ENCODE measurements at places on chromosomes 7 and 10.

- DNase-seq: no peak
Observed at GRCh38 chr7:131046246-131046645, 281.4 kb upstream of the MKLN1 start.

- DNase-seq: no peak
Observed at GRCh38 chr10:23445591-23445990, 6.7 kb downstream of the OTUD1 start.

GRCh38 chr7:143480501-143480900 lies 2.8 kb downstream of the TAS2R41 start:
- no peak for DNase-seq

DNA sequence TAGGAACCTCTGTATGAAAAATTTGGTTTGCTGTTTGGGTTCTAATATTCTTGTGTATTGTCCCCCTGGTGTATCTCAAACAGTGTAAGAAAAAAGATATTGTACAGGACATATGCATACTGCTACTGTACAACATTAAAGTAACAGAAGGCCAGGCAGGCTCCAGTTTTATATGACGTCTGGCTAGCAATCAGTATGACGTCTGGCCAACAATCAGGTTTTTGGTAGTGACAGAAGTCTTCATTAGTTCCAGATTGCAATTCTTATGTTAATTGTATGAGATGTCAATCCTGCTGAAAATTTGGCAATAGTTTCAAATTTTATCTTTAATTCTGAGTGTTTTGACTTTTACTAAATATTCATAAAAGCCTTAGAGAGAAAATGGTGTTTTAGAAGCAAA lies 67.9 kb upstream of the KCND2 start:
- no peak for DNase-seq

GRCh38 chr7:30975256-30975899 lies 11.6 kb downstream of the GHRHR start:
- DNase-seq: no peak

DNA sequence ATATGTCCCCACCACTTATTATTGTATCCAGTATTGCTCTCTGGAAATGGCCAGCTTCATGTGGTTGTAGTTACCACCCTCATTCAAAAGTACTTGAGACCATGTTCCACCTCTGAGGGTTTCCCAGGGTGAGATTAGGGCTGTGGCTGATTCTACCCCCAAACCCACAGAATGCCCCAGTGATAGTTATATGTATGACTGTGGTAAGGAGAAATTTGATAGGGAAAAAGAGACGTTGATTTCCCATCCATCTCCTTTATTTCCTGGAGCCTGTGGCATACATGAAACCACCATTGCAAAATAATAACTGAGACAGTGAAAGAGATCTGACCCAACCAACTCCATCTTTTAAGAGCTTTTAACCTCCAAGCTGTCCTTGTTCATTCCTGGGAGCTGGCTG lies 25.2 kb downstream of the ARL5B start:
- no peak for DNase-seq

DNA sequence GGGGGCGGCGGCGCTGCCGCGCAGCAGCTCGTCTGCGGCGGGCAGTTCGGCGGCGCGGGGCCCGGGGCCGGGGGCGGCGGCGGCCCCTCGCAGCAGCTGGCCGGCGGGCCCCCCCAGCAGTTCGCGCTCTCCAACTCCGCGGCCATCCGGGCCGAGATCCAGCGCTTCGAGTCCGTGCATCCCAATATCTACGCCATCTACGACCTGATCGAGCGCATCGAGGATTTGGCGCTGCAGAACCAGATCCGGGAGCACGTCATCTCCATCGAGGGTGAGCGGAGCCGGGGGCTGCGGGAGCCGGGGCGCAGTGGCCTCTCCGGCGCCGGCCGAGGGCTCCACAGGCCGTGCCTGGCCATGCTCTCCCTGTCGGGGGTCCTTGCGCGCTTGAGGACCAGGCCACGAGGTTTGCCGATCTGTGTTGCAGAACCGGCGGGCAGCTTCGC lies 548 bp downstream of the AGAP3 start:
- no peak for DNase-seq

- no peak for DNase-seq
Observed at GRCh38 chr7:74354009-74354408, 64.8 kb downstream of the CLIP2 start.

DNA sequence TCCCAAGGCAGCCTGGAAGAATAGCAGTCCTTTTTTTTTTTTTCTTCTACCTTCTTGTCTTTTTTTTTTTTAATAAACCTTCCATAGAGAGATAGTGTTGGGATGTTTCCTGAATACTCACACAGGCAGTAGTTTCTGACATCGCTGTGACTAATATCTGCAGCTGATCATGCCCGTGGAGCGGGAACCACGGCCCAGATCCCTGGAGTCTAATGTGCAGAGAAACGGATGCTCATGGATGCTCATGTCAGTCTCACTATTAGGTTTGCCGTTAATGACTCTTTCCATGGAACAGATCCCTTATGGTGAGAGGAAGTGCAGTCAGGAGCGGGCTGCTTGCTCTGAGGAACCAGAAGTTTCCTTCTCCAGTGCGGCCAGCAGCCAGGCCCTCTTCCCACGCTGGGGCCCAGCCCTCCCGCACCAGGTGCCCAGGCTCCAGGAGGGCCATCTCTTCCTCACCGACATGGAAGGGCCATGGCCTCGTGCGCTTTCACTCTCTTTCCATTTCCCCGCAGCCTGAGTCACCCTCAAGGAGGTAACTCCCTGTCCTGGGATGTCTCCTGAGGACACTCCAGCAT lies 132.5 kb downstream of the WDR37 start:
- DNase-seq: peak; percentile 46

DNA sequence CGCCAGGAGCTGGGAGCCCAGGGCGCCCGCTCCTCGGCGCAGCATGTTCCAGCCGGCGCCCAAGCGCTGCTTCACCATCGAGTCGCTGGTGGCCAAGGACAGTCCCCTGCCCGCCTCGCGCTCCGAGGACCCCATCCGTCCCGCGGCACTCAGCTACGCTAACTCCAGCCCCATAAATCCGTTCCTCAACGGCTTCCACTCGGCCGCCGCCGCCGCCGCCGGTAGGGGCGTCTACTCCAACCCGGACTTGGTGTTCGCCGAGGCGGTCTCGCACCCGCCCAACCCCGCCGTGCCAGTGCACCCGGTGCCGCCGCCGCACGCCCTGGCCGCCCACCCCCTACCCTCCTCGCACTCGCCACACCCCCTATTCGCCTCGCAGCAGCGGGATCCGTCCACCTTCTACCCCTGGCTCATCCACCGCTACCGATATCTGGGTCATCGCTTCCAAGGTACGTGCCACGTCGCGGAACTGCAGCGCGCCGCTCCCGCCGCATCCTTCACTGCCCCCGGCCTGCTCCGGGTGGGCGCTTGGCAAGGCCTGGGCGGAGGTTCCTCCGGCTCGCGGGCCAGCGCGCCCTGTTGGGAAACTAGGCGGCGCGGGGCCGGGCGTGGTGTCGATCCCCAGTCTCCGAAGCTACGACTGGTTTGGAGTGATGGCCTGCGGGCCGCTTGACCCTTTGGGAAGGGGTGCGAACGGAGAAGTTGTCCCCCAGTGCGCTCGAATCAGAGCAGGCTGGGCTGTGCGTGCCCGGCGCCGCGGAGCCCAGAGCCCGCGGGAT lies 868 bp downstream of the EMX2 start:
- no peak for DNase-seq

DNA sequence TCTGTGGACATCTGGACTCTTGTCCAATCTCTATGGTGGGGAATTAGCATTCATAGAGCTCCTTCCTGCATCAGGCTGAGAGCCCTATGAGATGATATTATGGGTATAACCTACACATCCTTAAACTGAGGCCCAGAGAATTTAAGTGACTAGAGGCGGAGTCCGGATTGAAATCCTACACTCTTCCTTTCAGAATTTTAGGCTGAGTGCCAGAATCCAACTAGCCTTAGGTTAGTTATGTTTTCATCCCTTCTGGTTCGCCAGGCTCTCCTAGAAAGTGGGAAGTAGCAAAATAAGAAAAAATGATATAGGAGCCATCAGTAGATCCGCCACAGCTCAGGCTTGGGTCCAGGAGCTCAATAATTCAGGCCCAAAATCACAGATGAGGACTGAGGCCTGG lies 212.5 kb downstream of the GLI3 start:
- no peak for DNase-seq

- no peak for DNase-seq
Observed at GRCh38 chr7:54145716-54146115, 396.5 kb upstream of the VSTM2A start.

GRCh38 chr10:75737580-75737949 lies 306.1 kb downstream of the LRMDA start:
- no peak for DNase-seq

GRCh38 chr7:8436965-8437364 lies 3.6 kb downstream of the NXPH1 start:
- no peak for DNase-seq

- no peak for DNase-seq
Observed at GRCh38 chr10:75540357-75540966, 109.0 kb downstream of the LRMDA start.

- DNase-seq: peak; percentile 95
Observed at GRCh38 chr10:34743814-34744213, 71.3 kb downstream of the PARD3 start.

- no peak for DNase-seq
Observed at GRCh38 chr10:18094793-18095192, 45.4 kb upstream of the CACNB2 start.
